ENCODE measurements at places on chromosomes 1 and 21.

GRCh38 chr1:111219557-111220286 is 7.8 kb upstream of the CHI3L2 start:
- DNase-seq = no peak

GRCh38 chr21:37098751-37099150 is 25.7 kb downstream of the TTC3 start:
- no peak for DNase-seq

DNA sequence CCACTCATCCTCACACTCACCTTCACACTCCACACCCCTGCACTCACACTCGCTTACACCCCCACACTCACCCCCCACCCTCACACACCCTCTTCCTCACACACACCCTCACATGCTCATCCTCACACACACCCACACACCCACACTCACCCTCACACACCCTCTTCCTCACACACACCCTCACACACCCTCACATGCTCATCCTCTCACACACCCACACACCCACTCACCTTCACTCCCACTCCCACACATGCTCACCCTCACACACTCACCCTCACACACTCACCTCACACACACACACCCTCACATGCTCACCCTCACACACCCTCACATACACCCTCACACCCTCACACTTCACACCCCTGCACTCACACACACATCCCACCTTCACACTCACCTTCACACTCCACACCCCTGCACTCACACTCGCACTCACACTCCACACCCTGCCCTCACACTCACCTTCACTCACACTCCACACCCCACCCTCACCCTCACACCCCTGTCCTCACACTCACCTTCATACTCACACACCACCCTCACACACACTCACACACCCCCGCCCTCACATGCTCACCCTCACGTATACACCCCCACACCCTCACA is 42.6 kb upstream of the EDN2 start:
- DNase-seq = no peak

- no peak for DNase-seq
Measured at GRCh38 chr1:223417444-223417843, 24.2 kb downstream of the CCDC185 start.

- DNase-seq = no peak
Measured at GRCh38 chr1:32372149-32372756, 9.9 kb downstream of the TSSK3 start.

GRCh38 chr1:209064850-209065706 is 518.4 kb upstream of the CAMK1G start:
- DNase-seq = no peak

DNA sequence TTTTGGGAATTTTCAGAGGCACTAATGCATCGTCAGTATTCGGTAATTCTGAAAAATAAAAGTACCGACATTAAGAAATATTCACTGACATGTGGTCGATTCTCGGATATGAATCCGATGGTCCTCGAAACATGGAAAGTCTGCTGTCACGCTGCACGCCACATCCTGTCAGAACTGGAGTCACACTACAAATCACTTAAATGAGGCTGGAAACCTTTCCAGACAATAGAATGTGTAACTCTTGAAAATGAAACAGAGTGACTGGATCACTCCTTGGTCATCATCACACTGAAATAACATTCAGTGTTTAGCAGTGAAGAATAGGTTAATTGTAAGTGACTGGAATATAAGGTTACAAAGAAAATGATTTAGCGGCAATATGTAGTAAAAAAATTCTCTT is 620.1 kb upstream of the ADAMTS5 start:
- DNase-seq = peak; percentile 77

DNA sequence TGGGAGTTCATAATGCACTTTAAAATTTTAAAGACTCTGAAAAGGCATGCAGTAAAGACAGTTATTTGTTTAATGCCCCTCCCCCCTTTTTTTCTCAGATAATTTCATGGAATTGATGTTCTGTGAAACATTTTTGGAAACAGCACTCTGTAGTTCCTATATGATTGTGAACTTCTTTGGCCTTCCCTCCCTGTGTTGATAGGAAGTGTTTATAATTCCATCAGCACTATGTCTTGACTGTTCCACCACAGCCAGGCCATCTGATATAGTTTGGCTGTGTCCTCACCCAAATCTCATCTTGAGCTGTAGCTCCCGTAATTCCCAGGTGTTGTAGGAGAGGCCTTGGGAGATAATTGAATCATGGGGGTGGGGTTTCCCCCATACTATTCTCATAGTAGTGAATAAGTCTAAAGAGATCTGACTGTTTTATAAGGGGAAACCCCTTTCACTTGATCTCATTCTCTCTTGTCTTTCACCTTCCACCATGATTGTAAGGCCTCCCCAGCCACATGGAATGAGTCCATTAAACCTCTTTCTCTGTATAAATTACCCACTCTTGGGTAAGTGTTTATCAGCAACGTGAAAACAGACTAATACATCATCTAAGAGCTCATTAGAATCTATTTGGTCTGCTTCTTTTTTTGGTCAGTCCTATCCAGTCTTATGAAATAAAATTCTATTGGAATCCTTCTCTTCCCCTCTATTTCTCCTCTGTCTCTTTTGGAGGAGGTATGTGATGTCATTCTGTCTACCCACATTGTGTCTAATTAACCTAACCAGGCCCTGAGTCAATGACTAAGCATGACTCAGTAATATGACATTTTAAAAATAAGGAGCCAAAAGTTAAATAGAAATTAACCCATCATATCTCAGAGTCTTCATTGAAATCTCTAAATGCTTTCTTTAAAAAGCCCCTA is 8.9 kb downstream of the CCDC185 start:
- peak; percentile 88 for DNase-seq

DNA sequence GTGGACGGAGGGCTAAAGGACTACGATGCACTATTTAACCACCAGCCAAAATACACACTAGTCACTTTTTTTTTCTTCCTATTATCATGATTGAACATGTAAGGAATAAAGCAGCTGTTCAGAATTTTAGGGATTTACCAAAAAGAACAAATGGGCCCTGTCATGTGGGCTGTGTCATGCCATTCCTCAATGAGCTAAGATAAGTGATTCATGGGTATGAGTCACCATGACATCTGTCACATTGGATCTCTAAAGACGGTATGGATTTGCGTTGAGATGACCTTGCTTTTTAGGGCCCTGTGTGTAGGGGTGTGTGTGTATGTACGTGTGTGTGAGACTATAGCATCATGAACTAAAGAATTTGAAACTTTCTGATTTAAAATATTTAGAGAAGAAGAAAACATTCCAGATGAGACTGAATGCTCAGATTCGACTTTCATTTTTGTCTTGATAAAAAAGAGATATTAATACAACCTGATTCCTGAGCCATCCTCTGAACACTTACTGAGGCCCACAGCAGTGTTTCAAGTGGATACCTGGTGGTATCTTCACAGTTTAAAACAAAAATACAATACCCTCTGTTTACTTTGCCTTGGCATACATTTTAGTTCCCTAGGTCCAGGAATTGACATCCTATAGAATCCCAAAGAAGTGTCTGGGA is 246.1 kb upstream of the DUSP10 start:
- peak; percentile 78 for DNase-seq

GRCh38 chr1:115255154-115255553 is 82.9 kb downstream of the NGF start:
- DNase-seq = peak; percentile 58

DNA sequence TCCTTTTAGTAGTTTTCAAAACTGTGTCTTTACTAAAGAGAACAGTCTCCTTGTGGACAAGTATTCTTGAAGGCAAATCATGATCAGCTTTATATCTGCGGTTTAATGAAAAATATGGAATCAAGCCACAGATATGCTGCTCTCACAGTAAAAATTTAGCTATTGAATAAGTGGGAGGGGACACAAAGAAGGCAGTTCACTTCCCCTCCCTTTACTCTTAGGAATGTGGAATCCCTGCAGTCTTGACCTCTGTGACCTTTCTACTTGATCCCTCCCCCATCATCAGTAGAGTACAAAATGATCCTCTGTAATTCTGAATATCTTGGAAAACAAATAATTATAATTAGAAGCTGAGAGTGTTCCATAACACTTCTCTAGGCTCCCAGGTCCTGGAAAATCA is 136.7 kb upstream of the HOOK1 start:
- no peak for DNase-seq

DNA sequence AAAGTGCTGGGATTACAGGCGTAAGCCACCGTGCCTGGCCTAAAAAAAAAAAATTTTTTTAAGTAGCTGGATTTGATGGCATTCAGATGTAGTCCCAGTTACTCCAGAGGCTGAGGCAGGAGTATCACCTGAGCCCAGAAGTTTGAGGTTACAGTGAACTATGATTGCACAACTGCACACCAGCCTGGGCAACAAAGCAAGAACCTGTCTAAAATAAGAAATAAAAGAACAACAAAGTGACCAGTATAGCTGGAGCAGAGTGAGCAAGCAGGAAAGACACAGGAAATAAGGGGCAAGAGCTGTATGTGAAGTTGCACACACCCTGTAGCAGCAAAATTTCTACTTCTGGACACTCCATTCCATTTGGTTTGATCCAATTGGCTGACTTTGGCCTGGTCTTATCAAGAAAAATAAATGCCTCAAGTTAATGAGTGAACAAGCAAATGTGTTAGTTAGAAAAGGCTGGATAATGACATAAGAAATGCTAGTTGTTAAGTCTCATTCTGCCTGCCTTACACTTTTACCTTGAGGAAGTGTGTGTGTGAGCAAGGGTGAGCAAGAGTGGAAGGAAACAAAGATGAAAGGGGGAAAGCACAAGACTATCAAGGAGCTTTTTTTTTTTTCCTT is 7.9 kb downstream of the ATP5IF1 start:
- DNase-seq = no peak

DNA sequence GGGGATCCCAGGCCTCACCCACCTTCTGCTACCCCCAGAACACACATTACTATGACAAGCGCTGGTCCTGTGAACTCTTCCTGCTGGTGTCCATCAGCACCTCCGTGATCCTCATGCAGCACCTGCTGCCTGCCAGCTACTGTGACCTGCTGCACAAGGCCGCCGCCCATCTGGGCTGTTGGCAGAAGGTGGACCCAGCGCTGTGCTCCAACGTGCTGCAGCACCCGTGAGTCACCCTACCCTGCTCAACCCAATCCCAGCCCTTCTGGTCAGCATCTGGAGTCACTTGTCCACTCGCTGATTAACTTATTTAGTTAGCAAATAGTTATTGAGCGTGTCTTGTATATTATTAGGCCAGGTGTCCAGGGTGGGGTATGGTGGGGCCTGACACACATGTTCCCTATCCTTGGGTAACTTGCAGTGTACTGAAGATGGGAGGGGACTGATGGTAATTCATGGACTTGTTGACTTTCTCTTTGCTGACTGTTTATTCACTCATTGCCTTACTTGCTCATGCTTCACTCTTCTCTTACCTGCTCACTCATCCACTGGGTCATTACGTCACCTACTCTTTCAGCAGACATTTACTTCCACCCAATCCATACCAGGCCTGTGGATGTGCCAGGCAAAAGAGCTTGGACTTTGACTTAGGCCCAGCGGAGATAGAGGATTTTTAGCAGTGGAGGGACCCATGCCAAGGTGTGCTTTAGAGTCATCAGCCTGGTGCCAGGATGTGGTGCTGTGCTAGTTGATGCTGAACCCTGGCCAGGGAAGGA is 12.9 kb upstream of the KPNA6 start:
- DNase-seq = no peak

- no peak for DNase-seq
Measured at GRCh38 chr1:59516881-59517280, 220.0 kb downstream of the FGGY start.

- DNase-seq = peak; percentile 38
Measured at GRCh38 chr1:110060034-110060661, 10.3 kb downstream of the ALX3 start.

DNA sequence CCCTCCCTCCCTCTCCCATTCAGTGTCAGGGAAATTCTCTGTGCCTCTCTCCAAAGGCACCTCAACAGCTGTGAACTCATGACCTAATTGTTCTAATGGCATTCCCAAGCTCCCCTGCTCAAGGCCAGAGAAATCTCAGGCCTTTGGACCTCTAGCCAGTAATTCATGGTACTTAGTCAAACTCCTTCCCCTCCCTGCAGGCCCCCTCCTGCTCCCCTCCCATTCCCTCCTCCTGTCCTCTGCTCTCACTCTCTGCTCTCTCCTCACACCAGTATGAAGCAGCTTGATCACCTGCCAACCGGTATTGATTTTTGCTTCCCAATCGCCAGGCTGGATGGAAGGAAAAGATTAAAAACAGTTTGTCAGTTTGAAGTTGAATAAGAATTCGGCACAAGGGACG is 370.5 kb upstream of the PBX1 start:
- DNase-seq = no peak

DNA sequence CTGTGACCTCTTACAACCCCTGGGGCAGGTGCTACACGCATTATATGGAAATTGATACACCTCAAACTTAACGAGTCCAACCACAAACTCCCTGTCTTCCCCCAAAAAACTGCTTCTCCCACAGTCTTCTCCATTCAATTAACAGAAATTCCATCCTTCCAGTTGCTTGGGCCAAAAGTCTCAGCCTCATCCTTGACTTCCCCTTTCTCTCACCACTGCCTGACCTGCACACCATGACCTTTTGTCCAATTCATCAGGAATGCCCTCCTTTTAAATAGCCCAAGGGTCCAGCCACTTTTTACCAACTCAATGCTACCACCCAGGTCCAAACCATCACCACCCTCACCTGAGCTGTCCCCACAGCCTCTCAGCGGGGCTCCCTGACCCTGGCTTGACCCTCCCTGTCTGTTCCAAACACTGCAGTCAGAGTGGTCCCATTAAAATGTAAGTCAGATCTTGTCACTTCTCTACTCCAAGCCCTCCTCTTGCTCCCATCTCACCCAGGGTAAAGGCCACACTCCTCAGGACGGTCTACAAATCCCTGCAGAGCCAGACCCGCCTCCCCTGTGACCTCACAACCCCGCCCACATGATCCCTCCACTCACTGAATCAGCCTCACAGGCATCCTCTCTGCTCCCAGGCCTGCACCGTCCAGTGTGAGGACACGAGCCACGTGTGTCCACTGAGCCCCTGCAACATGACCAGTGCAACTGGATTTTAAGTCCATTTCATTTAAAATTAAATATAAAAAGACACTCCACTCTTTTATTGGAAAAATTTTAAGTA is 18.5 kb downstream of the KCNN3 start:
- no peak for DNase-seq

DNA sequence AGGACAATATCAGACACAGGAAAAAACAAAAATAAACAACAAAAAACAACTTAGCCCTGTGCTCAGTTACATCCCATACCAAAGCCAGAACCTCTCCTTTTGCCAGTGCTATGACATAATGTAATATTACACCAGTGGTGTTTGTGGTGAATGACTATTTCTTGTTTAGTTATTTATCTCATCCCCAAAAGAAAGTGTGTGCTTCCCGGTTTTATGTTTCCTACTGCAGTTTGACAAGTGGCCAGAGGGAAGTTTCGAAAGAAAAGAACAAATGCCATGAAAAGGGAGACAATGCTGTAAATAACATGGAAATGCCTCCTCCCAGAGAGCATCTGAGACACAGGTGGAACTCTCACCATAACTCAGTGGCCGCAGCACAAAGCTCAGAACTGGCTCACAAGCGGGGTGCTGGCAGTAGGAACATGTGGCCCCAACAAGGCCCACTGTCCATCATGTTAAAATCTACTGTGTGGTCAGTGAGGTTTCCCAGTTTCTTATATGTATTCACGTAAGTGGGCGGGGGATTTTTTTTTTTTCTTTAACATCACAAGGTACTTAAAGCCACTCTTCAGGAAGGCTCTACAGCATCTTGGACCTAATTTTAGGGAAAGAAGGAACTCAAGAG is 158.2 kb downstream of the BARHL2 start:
- DNase-seq = no peak

All from GM23248 (cell line).